ENCODE measurements at places on chromosomes 6 and 20.

DNA sequence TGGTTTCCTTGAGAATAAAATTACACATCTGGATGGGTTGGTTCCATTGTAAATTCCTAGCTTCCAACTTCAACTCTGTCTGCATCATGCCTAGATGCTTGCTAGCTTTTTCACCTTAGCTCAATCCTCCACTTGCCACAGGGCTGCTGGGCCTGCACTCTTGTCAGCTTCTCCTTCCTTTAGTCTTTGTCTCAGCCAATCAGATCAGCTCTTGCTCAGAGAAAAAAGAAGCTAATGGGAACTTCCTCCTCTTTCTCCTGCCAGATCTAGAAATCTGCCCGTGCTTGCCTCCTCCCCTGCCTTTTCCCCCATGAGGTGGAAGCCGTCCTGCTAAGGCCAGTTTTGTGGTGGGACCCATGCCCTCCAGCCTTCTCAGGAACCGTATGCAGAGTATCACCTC lies 18.5 kb downstream of the RAE1 start:
- DNase-seq: no peak

DNA sequence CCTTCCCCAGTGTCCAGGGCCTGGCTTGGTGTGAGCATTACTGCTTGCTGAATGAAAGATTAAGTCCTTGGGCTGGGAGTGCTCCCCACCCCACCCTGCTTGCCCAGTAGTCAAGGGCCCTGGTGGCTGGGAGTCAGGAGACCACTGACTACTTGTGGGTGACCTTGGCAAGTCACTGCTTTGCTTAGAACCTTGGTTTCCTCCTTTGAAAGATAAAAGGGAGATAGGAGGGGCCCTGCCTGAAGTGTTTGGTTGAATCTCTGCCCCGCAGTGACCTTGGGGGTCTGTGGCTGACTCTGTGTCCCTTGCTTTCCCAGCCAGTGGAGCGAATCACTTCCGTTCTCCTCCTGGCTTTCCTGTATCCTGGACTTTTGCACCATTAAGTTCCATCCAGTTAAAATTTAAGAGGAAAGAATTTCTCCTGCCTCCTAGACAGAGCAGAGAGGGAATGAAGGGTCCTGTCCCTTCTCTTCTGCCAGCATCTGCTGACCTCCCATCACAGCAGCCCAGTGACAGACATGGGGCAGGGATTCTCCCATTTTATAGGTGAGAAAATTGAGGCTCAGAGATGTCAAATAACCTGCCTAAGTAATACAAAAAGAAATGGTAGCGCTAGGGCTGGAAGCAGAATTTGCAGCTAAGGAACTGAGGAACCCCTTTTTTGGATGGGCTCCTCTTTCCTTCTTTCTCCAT lies 3.5 kb upstream of the EPB41L1 start:
- no peak for DNase-seq

DNA sequence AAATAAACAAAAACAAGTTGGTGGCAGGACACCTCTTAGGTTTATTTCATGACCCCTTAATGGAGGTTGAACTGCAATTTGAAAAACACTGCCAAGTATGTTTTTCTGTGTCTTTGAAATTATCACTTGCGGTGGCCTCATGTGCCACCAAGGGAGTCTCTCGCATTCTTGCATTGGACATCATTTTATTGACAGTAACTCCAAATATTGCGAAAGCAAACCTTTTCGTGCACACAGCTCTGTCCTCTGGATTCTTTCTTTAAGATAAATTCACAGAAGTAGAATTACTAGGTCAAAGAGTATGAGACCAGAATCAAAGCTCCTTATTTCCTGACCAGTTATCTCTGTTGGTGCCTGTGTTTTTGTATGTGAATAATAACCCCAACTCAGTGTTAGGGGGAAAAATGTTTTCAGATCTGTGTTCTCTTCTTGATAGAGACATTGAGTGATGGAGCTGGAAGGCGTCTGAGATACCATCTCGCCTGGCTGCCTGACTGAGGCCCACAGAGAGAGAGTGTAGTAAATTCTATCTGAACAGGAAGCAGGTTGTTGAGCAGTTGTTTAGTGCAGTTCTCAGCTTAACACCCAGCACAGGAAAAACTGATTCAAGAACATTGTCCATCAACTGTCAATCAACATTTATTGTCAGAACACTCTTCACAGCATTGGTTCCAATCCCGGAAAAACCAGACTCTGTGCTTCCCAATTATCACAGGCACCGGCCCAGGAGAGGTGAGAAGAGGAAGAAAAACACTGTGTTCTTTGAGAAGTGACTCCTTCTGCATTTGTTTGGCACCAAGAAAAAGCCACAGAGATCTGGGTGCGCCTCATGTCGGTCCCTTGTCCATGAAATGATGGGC lies 2.2 kb upstream of the CCDC167 start:
- DNase-seq: no peak

GRCh38 chr20:675453-676314 lies at the start of gene SCRT2:
Gene SCRT2 (minus strand): TSS chr20:675802. CDS start chr20:675601, 201 bp downstream.
- peak; percentile 51 for DNase-seq

DNA sequence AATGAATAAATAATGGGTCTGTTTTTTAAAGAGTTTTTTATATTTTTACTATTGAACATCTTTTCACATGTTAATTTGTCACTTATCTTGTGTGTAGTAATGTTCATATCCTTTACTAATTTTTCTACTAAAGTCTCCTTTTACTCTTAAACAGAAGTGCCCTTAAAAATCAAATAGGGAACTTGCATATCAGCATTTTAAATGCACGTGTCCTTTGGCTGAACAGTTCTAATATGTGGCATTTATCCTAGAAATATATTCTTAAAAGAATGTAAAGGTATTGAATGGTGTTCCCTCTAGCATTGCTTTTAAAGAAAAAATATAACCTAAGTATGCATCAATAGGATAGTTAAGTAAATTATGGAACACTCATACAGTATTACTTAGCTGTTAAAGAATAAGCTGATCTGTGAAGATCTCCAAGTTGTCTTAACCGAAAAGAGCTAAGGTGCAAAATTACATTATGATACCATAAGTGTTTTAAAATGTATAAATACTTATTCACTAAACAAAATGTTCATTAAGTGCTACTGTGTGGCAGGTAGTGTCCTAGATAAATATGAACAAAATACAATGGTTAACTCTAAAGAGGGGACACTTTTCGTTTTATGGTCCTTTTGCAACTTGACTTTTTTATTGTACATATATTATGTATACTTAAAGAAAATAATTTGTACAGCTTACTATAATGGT lies 631 bp upstream of the PGBD1 start:
- no peak for DNase-seq

DNA sequence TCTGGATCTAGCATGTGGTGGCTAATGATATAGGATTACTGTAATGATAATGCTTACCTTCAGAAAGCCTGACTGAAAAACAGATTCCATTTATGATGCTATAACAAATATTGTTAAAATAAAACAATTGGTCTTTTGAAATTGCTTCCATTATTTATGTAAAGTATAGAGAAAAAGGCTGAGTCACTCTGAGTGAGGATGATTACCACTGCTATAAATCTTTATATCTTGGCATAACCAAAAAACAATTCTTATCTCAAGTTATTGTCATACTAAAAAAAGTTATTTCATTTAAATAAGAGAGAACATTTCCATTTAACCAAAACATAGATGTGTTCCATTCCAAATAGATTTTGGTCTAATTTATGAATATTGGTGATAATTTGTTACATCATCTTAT lies 53.0 kb upstream of the DST start:
- no peak for DNase-seq

DNA sequence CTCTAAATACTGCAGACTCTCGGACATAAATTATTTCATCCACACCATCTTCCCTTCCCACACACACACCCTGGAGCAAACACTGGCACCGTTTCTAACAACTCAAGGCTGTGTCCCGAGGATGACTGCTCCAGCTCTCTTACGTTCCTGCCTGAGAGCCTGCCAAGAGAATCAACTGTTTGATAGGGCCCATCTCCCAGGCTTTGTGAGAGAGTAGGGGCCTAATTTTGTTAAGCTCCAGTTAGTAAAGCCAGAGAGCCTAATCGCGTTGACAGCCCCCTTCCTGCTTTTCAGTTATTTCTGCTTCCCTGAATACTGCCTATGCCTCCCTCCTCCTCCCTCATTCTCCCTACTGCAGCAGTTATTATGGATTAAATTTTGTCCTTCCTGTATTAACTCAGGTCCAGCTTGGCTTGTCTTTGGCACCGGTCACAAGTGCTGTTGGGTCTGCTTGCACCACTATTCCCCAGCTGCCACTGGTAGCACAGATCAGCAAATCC lies 118.1 kb upstream of the TMEM181 start:
- no peak for DNase-seq

GRCh38 chr6:159184559-159184958 lies 15.4 kb downstream of the FNDC1 start:
- DNase-seq: peak; percentile 48

All from HFFc6 (cell line).